ENCODE measurements at places on chromosomes 6 and 20.

- DNase-seq = no peak
Observed at GRCh38 chr6:45148278-45148677, 179.9 kb upstream of the RUNX2 start.

DNA sequence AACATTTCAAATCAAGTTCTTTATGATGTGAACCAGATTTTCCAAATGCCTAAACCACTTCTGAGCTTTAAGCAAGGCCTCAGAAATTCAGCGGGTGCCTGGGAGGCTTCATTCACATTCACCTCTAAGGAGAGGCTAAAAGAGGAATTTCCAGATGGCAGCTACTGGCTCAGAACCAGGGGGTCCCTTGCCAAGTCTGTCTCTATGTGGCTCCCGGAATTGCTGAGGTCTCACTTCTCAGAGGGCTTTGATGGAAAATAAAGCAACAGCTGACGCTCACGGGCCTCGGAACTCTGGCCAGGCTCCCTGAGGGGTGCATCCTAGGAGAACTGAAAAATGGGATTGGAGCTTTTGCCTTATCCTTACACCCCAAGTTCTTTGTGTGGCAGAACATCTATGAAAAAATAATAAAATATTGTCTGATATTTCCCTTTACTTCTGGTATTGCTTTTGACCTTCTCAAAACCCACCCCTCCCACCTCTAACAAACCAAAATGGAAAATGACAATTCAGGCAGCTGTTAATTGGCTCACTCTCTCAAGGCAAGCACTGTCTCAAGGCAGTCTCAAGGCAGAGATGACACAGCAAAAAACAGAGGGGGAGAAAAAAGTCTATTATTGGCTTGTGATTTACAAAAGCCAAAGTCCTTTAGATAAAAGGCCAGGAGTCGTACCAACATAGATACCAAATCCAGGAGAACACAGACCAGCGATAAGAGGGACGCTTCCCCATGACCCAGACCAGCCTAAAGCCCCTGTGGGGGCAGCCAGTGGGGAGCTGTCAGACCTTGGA lies 21.8 kb upstream of the LRRN4 start:
- DNase-seq = no peak

GRCh38 chr20:33919653-33920052 lies 74.1 kb upstream of the RALY start:
- no peak for DNase-seq

- DNase-seq = no peak
Observed at GRCh38 chr6:144139817-144140216, 10.5 kb upstream of the STX11 start.

- DNase-seq = no peak
Observed at GRCh38 chr6:158954753-158955152, 45.2 kb downstream of the RSPH3 start.

All from iPS DF 19.7 (cell line).